Fibroblast of gingiva (primary cell): ENCODE measurements at places on chromosomes 6 and 20.

DNA sequence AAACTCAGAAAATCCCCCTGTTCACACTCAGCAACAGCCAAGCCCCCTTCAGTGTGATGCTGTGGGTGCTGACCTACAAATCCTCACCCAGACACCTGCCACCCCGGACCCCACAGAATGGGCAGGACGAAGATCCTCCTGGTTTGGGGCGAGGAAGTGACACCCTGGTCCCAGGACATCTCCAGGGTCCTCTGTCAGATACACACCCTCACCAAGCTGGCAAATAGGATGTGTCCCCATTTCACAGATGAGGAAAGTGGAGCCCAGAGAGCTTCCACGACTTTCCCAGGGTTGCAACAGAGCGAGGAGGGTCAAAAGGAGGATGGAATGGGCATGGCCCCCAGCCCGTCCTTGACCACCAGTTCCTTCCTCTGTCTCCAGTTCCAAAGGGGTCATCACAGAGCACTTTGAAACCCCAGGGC, 92.0 kb upstream of the AFDN start:
- no peak for DNase-seq

GRCh38 chr20:4805663-4806449, 84.1 kb downstream of the PRND start:
- DNase-seq: no peak

GRCh38 chr6:156617376-156617775, 159.8 kb upstream of the ARID1B start:
- DNase-seq: no peak

DNA sequence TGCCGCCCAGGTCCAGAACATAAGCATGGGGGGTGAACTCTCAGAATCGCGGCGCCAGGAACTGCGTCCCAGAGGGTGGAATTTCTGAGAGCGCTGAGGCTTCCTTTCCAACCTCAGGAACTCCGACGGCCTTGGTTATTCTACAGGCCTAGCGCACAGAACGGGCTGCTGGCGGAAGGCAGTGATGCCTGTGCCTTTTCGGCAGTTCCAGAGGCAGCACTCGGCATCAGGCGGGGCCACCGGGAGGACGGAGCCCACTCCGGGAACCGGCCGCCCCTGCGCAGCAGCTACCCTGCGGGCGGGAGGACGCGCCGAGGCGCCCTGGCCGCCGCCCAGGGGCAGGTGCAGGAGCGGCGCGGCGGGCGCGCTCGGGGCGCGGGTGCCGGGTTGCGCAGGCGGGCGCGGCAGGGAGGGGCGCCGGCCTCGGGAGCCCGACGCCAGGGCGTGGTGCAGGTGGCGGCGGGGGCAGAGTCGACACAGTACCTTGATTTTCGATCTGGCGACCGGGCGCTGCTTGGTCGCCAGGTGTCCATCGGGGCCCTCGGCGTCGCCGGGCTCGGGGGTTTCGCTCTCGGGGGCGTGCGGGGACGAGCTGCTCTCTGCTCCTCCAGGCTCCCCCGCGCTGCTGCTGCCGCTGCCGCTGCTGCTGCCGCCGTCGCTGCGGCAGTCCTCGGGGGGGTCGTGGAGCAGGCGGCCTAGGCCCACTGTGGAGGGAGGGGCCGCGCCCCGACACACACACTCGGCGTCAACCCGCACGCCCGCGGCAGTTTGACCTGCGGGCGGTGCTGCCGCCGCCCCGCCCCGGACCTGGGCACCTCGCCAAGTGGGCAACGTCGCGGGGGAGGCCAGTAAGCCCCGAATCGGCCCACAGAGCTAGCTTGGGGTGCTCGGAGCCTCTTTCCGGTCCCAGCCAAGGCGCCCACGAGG, 1.3 kb downstream of the OVOL2 start:
- DNase-seq: no peak

DNA sequence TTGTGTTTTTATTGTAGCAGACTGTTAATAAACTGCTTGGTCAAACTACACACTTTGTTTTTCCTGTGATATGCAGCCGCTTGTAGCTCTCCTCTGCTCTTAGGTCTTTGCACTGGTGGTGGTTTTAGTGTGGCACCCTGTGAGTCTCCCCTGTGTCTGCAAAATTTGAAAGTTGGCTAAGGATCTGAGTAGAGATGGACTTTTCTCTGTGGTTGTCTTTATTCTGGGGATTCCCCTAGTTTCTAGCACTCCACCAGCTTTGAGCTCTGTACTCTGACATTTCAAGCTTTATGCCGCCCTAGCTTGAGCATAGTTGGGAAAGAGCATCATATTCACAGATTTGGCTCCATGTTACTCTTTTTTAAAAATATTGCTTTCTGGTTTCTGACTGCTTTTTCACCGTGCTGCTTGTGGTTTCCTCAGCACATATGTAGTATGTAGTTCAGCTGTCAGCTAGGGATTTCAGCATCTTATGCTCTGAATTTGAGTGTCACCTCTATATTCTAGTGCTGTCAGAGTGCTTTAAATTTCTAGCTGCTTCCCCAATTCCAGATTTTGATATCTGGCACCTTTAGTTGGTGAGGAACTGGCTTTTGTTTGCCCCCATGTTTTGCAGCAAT, 25.4 kb downstream of the CDYL start:
- no peak for DNase-seq

DNA sequence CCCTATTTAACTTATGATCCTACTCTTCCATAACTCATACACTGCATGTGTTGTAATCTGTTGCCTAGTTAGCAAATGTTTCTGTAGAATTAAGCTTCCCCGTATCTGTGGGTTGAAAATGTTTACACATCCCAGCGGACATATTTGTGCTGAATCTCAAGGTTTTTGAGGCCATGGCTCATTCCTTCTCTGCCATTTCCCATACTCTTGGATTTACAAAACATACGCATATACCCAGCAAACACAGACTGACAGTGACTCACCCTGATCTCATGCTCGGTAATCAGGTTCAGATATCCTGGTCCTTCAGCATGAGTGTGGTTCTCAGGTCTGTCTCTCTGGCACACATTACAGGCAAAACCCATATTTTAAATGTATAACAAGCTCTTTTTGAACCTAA, 58.7 kb downstream of the AGPAT4 start:
- DNase-seq: peak; percentile 97

DNA sequence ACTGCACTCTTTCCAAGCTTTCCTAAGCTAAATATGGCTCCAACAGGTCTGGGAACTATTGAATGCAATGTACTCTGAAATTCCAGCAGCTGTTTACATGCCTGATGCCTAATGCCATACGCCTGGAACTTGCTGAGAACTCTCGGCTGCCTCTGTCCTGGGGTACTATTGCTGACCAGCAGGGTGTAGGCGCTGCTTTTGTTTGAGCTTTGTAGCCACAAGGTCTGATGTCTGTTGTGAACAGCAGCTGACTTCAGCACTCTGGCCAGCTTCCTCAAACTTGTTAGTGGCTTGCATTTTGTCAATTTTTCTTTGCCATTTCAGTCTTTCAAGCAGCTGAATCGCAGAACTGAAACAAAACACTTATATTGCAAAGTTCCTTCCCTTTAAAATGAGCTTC, 26.7 kb downstream of the SAYSD1 start:
- peak; percentile 58 for DNase-seq

GRCh38 chr6:128870746-128871145, 12.2 kb upstream of the LAMA2 start:
- no peak for DNase-seq

DNA sequence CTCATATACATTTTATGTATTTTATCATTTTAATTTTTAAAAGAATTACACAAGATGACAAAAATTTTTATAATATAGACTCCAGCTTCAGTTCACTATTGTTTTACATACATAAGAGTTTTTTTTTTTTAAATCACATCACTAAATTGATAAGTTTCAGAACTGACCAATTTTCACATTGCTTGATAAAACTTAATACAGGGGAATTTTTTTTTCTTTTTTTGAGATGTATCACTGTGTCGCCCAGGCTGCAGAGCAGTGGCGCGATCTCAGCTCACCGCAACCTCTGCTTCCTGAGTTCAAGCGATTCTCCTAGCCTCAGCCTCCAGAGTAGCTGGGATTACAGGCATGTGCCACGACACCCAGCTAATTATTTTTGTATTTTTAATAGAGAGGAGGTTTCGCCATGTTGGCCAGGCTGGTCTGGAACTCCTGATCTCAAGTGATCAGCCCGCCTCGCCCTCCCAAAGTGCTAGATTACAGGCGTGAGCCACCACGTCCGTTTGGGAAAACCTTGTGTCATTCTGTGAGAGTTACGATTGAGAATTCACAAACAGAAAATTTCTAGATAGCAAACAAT, 36.6 kb upstream of the BTN3A2 start:
- DNase-seq: no peak

- no peak for DNase-seq
Measured at GRCh38 chr6:168238159-168238909, 81.2 kb downstream of the DACT2 start.

GRCh38 chr6:11485271-11485670, 52.3 kb upstream of the TMEM170B start:
- no peak for DNase-seq

DNA sequence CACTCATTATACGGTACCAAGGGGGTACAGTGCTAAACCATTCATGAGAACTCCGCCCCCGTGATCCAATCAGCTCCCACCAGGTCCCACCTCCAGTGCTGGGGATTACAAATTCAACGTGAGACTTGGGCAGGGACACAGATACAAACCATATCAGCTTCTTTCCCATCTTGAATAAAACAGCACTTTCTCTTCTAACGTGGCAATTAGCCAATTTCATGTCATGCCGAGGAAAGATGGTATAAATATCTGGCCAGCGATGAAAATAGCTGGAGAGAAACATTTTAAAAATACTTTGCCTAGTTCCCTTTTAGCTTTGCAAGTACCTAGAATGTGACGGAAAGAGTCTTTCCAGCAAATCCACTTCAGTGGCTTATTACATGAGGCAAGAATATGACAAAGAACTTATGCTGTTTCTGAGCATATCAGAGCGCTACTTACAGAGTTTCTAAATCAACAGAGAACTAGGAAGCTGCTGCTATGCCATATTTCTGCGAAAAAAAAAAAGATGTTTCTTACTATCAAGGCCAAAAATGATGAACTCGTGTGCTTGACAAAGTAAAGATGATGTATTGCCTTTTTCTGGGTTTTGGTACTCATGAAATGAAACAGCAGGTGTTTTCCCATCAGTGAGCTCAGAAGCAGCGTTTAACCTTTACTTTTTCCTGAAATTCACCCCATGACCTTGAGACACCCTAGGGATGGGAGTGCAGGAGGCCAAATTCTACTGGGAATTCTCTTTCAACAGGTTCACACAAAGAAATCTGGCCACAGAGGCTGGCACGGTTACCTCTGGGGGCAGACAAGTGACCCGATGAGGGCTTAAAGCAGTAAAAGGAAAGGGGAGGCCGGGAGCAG, 37.9 kb downstream of the AGPAT4 start:
- no peak for DNase-seq

DNA sequence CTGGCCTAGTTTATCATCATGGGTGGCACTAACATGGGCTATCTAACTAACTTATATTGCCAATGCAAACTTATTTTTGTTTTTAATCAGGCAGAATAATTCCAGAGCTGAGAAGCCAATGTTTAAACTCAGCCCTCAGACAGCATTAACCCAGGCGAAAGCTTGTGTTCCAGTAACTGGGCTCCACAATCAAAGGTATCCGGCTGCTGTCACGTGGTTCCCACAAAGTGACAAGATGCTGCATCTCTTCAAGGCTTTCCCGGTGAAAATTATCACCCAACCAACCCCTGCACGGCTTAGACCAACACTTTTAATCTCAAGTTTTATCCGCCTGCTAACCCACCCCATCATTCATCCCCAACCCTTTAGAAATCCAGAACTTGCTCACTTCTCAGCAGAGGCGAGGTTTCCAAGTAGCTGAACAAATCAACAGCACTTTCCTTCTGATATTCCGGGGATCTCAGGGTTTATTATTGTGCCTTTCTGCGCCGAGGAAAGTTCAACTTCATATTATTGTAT, 885 bp downstream of the MTCL3 start:
- DNase-seq: no peak

DNA sequence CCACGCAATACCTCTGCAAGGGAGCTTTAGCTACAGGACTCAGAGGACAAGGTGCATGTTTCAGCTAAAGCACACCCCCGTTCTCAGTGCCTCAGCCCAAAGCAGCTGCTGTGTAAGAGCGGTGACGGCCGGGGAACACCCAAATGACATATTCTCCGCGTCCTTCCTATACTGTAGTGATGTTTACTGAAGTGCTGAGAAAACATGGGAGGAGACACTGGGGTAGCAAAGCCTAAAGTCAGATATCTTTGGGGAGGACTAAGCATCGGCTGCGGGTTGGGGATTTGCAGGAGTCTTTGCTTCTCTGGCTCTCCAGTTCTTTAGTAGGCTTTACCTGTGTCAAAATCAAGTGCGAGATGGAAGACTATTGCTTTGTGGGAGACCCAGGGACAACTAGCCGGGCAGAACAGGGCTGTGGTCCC, 1.7 kb downstream of the SLC22A23 start:
- DNase-seq: no peak

- DNase-seq: no peak
Measured at GRCh38 chr6:28974505-28974904, 30.6 kb downstream of the ZNF311 start.

DNA sequence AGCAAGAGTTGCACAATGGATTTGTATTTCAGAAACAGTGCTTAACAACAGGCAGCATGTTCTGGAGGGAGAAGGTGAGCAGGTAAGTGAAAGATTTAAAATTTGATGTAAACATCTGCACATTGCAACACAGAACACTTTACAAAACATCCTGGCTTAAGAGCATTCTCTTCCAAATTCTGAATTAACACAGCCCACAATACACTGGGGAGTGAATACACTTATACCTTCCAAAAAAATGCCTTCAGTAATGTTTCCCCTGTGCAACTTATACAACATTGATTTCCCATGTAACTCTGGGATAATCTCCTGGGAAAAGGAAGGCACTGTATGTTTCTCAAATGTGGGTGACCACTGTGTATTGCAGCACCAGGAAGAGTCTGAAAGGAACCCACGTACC, 127.6 kb downstream of the FYN start:
- DNase-seq: no peak

GRCh38 chr6:141163107-141163506, 969.6 kb upstream of the GJE1 start:
- DNase-seq: no peak

DNA sequence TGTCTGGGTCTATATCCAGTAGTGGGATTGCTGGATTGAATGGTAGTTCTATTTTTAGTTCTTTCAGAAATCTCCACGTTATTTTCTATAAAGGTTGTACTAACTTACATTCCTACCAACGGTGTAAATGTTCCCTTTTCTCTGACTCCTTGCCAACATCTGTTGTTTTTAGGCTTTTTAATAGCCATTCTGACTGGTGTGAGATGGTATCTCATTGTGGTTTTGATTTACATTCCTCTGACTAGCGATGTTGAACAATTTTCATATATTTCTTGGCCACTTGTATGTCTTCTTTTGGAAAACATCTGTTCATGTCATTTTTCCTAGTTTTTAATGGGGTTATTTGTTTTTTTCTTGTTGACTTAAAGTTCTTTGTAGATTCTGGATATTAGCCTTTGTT, 99.3 kb downstream of the BMP2 start:
- peak; percentile 22 for DNase-seq

- DNase-seq: peak; percentile 83
Measured at GRCh38 chr6:143059663-143060353, 881 bp upstream of the AIG1 start.

- DNase-seq: no peak
Measured at GRCh38 chr6:160667639-160668481, 3.8 kb upstream of the LPA start.

- DNase-seq: no peak
Measured at GRCh38 chr6:25257686-25258348, 21.4 kb upstream of the CARMIL1 start.
